HS-5 (cell line): ENCODE measurements at places on chromosomes 12 and 14.

DNA sequence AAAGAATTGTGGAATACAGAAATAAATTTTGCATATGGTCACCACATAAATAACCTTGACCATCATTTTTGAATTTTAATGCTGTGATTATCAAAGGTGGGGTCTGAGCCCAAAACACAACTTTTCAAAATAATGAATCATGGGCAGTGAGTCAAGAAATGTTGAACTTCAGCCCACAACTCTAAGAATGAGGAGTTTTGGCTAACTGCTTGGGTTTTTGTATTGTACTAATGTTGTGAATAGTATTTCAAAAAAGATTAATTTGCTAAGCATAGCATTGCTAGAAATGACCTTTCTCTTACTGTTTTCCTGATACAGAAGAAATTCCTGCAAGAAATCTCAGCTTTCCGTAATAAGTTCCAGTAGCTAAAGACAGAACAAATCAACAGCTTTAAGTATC, 24.4 kb upstream of the YARS2 start:
- DNase-seq: no peak

DNA sequence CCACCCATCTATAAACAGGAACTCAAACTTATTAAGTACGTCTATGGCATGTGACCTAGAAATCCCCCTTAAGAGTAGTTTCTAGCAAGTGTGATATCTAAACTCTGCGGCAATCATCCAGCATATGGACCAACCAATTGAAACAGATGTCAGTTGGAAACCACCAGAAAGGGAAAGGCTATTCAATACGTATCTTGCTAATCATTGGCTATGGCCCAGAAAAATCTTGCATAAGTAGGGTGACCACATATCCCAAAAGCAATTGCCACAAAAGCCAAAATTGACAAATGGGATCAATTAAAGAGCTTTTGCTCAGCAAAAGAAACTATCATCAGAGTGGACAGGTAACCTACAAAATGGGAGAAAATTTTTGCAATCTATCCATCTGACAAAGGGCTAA, 24.2 kb downstream of the SYNJ2BP start:
- DNase-seq: no peak

GRCh38 chr12:108798551-108799221, 58.7 kb downstream of the SSH1 start:
- DNase-seq: peak; percentile 50

- DNase-seq: no peak
Measured at GRCh38 chr14:67373347-67373746, 13.2 kb downstream of the EIF2S1 start.

- DNase-seq: no peak
Measured at GRCh38 chr12:110768960-110769359, 26.3 kb upstream of the PPP1CC start.

DNA sequence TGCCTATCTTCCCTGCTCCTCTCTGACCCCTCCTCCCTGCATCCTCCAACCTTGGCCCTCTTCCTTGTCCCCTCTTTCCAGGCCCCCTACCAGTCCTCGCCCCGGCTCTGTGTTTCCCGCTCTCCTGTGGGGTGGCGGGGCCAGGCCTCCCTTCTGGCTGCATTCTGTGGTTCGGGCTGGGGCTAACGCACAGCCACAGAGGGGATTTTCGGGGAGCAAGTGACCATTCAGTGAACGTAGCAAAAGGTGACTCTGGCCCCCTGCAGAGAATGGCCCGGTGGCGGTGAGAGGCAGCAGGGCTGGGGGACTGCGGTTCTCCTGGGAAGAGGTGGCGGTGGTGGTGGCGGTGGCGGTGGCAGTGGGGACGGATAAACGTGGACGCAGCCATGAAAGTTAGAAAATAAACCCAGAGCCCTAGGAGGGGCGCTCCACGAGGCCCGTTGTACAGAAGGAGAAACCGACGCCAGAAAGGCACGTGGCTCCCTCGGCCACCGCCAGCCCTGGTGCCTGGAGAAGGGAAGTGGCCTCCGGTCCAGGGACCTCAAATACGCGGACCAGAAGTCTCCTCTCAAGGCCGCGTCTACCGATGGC, 269.6 kb downstream of the ADGRD1 start:
- no peak for DNase-seq

DNA sequence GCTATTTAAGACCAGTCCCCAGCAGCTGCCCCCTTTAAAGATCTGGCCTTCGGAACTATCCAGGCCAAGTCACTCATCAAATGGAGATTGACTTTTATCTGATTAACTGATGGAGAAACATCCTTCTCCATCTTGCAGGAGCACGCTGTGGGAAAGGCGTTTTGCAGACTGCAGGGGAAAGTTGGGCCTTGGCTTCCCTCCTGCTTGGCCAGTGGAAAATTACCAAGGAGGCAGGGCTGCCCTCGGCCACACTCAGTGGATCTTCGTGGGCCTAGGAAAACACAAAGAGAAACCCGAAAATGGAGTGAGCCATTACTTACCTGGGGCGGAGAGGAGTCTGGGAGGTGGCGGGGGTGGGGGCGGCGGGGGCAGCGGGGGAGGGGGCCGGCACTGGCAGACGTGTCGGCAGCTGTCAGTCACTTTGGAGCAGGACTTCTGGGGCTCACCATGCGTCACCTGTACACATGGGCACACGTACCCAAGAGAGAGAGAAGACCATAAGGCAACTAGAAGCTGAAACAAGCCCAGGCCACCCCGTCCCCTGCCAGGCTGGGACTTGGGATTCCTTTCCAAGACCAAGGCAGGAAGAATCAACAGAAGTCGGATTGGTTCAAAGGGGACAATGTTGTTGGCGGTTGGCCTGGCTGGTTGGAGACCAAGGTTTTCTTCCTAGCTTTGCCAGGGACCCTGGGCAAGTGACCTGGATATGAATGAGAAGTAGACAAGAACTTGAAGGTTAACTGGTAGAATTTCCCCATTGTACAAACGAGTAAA, 9.2 kb downstream of the PRIMA1 start:
- DNase-seq: no peak

DNA sequence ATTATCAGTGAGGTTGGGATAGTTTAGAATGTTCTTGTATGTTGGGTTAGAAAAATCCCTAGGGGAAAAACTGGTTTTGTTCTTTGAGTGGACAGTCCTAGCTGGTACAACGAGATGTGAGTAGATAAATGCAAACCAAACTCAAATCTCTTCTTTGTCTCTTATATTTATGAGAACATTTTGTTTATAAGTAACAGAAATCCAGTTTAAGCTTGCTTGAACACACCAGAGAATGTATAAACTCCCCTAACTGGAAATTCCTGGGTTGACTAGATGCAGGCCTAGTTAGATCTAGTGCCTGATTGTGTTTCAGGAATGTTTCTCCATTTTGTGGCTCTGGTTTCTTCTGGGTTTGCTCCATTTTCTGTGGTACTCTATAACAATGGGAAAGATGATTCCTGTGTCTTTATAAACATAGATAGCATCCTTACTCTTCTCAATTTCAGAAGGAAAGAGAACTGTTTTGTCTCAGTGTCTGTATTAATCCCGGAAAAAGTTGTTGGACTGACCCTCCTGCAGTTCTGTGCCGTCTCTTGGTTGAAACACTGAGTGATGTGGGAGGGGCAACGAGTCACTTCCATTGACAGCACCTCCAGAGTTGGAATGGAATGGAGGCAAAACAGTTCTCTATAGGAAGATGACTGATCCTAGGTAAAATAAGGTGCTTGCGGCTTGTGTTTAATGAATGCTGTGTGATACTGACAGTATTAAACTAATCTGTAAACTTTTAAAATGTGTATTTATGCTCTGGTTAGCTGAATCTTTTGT, 244.8 kb downstream of the TMTC2 start:
- DNase-seq: no peak

- no peak for DNase-seq
Measured at GRCh38 chr12:44381341-44381740, 494.8 kb downstream of the NELL2 start.

DNA sequence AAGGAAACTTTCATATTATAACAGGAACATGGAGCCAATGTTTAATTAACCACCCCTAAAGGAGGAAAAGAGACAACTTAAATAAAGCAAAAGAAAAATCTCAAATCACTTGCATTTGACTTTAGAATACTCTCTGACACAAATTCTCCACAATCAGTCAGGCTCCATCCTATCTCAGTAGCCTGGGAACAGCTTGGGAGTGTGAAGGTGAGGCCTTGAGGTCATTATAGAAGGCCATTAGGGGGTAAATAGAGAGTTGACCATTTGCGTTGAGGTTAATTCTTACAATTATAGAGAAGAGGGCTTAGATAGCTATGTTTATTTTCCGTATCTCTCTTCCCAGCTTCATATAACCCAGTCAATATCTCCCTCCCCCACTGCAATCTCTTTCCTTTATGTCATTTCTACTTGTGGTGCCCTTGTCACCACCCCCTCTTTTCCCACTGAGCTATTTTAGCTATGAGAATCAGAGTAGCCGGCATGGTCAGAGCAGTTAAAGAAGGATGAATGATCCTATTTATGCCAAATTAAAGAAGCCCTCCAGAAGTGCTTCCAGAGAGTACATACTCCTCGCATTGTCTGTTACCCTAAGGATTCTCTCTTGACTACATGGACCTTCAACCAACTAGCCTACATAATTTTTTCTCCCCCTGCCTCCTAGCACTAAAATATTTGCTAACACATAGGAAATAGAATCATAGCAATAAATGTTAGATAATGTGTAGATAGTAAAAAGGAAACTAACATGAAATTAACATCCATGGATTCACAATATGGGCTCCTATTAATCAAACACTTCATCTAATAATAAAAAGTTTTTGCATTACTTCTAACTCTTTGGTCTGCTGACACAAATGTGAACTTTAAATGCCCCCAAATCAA, 135.2 kb upstream of the KRR1 start:
- no peak for DNase-seq

GRCh38 chr14:23561873-23562821, 5.4 kb downstream of the AP1G2 start:
- DNase-seq: no peak

DNA sequence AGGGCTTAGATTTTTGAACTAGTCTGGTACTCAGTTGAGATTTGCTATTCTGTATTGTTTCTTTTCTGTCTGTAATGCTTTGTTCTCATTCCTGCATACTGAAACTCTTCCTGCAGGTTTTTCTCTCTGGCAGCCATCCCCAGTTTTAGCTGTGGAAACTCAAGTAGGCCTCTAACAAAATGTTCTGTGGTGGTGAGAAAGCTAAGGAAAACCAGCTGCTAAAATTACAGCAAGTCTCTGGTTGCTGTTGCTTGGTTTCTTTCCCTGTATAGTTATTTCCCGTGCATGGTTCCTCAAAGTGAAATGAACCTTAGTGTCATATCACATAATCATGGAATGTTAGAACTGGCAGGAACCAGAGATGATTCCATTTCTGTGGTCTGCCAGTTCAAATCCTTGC, 442.5 kb downstream of the NRXN3 start:
- no peak for DNase-seq

- peak; percentile 64 for DNase-seq
Measured at GRCh38 chr12:113766879-113767878, 198.9 kb downstream of the RBM19 start.

DNA sequence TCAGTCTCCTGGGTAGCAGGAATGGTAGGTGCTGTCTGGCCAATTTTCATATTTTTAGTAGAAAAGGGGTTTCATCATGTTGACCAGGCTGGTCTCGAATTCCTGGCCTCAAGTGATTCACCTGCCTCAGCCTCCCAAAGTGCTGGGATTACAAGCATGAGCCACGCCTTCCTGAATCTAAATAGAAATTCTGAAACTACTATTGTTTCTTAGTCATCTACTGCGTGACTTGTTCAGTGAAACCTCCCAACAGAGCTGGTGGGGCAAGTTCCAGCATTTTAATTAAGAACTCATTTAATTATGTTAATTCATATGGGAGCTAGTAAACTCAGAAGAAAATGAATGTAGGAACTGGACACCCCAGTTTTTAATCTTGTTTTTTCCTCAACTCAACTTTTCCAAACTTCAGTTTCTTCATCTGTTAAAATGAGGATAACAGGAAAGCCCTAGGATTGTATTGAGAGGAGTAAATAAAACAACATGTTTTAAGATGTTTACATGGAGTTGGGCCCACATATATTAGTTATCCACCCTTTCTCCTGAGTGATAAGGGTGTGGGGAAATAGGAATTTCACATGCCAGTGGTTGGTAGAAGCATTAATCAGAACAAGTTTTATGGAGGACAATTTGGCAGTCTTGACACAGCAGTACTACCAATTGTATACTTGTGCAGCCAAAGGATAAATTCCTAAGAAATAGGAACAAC, 335.8 kb upstream of the E2F7 start:
- DNase-seq: no peak

- no peak for DNase-seq
Measured at GRCh38 chr12:68641138-68641537, 30.4 kb downstream of the RAP1B start.

GRCh38 chr14:104424406-104425072, 155.0 kb upstream of the C14orf180 start:
- DNase-seq: no peak

DNA sequence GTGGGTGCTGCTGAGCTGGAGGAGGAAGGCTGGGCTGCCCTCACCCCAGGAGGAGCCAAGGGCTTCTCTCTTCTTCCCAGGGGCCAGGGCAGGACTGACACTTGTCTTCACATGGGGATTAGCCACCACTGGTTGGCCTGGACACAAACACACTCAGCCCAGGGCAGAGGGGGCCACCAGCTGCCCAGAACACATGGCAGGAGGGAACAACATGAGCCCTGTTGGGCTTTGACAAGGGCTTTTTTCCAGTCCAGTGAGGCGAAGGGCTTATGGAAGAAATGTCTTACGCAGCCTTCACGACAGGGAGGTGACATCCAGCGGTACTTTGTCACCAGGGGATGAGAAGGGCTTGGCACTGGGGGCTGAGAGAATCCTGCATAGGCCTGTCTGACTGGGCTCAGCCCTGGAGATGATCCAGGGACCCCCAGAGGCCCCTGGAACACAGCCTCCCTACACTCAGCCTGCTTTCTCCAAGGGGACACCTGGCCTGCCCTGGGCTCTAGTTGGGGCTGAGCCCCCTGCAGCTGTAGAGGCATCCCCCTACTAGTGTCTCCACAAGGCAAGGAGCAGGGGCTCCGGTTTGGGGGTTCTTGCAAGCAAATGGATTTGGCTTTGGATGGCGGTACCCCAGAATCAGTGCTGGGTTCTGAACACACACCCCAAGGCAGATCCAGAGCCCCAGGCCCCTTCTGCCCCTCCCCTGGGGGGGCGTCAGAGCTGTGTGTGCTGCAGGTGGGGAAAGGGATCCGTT, 18.9 kb downstream of the ARL6IP4 start:
- DNase-seq: no peak

DNA sequence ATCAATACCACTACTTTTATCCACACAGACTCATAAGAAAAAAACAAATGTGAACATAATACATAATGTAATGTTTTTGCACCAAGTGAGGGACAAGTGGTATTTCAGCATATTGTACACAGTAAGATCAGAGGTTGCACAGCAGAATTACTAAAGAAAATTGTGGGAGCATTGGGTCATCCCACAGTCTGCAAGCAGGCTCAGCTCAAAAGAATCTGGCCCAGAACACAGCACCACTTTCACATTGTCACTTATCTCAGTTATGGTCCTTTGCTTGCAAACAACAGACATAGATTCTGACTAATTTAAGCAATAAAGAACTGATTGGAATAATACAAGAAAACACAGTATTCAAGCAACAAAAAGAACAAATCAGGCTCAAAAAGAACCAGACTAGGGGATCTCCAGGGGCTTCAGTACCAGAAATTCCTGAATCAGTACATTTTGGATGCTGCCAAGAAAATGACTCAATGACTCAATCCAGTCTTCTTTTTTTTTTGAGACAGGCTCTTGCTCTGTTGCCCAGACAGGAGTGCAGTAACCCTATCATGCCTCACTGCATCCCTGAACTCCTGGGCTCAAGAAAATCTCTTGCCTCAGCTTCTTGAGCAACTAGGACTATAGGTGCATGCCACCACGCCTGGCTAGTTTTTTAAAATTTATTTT, 42.9 kb upstream of the EEA1 start:
- peak; percentile 72 for DNase-seq
